ENCODE measurements at places on chromosomes 11 and 22.

- no peak for DNase-seq
Observed at GRCh38 chr11:68455485-68455884, 5.1 kb upstream of the PPP6R3 start.

DNA sequence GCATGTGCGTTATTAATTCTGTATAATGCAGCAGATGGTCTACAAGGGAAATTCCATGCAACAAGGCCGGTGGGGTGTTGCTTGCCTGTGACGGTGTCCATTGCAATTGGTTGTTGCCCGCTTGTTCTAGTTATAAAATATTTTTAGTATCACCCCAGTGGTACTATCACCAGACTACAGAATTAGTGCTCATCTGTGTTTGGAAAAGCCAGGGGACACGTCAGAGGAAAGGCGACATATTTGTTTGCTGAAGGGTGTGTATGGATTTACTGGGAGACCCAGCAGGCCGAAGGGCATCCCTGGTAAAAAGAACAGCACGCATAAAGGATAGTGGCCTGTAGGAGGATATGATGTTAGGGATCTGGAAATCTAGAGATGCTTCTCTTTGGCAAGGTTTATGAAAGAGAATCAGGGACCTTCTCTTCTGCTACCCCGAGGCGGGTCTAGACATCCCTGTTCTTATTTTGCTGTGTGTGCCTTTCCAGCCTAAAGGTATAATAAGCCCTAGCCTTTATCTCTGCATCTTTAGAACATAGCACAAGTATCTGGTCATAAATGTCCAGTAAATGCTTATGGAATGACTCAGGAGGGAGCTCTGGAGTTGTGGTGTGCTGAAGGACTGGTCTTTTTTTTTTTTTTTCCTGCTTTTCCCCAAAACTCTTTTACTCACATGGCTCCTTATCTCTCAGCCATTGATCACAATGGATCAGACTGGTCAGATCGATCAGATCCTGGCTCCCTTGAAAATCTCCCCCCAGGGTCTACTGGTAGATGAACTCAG, 90.9 kb downstream of the LDLRAD3 start:
- no peak for DNase-seq

DNA sequence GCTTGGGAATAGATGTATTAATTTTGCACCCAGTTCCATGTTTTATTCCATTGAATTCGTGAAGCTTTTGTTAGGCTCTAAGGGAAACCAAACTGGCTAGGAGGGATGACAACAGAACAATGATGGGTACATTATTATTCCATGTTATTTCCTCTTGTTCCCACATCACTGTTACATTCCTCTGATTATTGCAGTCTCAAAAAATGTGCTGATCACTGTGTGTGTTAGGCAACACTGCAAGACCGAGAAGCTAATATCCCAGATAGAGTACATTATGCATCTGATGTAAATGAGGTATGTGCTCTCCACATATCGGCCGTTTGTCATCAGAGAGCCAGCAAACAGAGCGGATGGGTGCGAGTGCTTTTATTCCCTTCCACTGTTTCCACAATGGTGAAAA, 327.9 kb downstream of the SOX6 start:
- no peak for DNase-seq

- no peak for DNase-seq
Observed at GRCh38 chr11:31995525-31996094, 95.3 kb upstream of the RCN1 start.

DNA sequence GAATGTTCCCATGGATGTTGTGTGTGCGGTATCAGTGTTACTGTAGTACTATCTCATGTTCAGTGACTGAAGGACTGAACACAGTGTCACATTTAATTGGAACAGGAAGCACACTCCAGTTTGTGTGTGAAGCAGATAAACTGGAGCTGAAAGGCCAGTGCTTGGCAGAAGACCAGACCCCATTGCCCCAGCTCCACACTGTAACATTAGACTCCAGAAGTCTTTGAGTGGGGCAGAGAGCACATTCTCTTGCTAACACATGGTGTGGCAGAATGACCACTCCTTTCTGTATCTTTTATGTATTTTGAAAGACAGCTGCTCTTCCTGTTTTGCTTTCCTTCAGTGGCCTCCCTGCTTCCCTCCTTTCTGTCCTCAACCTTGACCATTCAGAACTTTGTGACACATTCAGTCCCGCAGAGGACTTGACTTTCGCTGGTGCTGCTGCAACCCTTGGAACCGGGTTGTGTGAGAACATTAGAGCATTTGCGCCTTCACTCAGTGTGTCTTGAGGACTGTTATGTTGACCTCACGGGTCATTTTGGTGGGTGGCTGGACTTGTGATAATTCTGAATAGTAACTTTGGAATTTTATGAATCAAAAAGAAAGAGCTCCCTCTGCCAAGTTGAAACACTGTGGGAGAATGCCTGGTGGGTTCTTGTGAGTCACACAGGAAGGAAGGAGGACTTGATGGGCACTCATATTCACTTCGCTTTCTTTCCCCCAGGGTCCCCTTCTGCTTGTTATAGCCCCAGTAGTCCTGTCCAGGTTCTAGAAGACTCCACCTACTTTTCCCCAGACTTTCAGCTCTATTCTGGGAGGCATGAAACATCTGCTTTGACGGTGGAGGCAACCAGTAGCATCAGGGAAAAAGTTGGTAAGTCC, 26.4 kb downstream of the AMOTL1 start:
- DNase-seq, result no peak

DNA sequence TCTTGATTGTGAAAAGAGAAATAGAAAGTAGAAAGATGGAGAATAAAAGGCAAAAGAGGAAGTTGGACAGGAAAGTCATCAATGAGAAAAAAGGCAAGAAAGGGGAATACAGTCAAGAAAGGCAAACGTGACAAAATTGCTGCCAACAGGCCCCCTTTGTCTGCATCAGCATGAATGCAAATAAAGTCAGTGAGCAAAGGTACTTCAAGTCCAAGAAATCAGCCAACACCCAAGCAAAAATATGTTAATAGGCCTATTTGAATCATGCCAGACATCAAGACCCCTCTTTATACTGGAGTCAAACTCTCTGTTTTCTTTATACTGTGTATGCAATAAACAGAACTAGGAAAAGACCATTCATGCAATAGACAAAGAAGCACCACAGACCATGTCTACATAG, 34.3 kb downstream of the GUCY1A2 start:
- no peak for DNase-seq

DNA sequence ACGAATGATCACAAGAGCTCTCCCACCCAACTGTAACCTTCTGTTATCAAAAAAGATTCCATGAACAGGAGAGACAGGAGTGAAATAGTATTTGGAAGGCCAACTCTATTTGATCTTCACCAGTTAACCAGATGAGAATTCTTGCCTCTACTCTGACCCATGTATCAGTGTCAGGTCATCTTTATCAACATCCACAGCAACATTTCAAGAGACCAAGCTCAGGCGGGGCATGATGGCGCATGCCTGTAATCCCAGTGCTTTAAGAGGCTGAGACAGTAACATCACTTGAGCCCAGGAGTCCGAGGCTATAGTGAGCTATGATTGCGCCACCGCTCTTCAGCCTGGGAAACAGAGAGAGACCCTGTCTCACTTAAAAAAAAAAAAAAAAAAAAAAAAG, 62.3 kb downstream of the GAB2 start:
- DNase-seq, result no peak

- DNase-seq, result no peak
Observed at GRCh38 chr22:31039393-31039792, 41.7 kb upstream of the SMTN start.

Measured in hippocampal formation (tissue), 2 donors.